ENCODE measurements at places on chromosomes 12 and 14.

- DNase-seq: no peak
Observed at GRCh38 chr12:103369929-103370328, 125.8 kb downstream of the C12orf42 start.

GRCh38 chr12:4535092-4535491 lies 3.6 kb upstream of the RAD51AP1 start:
- no peak for DNase-seq

- DNase-seq: no peak
Observed at GRCh38 chr14:54202288-54202687, 194.5 kb upstream of the CDKN3 start.

GRCh38 chr12:87866578-87867292 lies 162.5 kb downstream of the C12orf50 start:
- DNase-seq: peak; percentile 4

DNA sequence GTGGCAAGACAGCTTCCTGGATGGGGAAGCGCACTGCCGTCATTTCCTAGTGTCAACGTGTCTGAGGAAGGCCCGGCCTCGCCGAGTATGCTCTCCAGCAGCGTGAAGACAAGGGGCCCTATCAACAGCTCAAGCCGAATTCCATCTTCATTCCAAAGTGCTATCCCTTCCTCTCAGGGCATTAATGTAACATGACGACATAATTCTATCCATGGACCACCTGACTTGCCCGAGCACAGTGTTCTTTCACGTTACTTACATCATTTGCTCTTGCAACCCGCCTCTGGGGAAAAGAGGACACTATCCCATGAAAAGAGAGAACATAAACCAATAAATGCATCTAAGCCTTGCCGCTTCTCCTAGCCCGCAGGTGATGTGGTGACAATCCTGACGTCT lies 22.9 kb downstream of the CCDC92 start:
- DNase-seq: no peak

- no peak for DNase-seq
Observed at GRCh38 chr12:50065726-50066310, 8.4 kb downstream of the ASIC1 start.

- peak; percentile 80 for DNase-seq
Observed at GRCh38 chr14:94048691-94049624, 22.8 kb downstream of the OTUB2 start.

All from NCI-H748 treated with DMSO at 0.1 percent for 48 hours (cell line).